ENCODE measurements at places on chromosomes 4 and X.

GRCh38 chr4:108480881-108481280 is 139.5 kb upstream of the RPL34 start:
- no peak for DNase-seq

DNA sequence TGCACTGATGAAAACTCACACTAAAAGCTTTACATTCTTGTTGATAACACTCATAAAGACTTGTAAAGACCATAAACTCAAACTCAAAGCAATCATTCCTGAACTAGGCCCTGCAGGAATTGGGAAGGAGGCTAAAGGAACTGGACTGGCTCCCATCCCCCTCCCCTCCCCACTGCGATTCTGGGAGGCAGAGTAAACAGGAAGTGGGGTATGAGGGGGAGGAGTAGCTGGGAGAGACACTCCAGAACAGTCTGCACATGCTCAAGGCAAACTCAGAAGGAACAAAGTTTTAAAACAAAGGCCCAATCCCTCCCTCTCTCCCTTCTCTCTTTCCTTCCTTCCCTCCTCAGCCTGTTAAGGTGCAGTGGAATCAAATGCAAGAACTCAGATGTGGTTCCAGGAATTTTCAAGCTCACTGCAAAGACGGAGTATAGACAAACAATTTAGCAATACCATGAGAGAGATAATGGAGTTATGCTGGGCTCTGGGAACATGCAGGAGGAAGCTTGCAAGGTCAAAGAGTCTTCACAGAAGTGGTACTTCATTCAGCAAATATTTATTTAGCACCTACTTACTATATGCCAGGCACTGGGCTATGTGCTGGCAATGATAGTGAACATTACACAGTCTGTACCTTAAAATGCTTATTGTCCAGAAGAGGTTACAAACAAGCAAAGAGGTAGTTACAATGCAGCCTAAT is 15.9 kb downstream of the MID1IP1 start:
- no peak for DNase-seq

GRCh38 chr4:37964734-37965457 is 4.7 kb downstream of the PTTG2 start:
- no peak for DNase-seq

DNA sequence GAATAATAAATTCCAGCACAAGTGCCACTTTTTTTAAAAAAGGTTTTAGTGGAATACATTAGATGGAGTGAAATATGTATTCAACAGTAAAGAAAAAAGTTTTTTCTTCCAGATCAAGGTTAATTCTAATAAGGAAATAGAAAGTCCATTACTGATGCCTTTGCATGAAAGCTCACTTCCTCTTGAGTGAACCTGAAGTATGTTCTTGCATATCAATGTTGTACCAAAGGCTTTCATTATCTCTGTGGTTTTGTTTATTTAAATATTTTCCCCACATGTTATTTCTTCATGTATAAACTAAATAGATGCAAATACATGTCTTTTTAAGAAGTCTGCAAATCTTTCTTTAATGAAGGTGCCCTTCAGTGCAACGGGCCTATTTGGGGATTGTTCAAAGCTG is 307.9 kb downstream of the C4orf33 start:
- DNase-seq: no peak

GRCh38 chr4:94304365-94304971 is 38.2 kb downstream of the HPGDS start:
- DNase-seq: peak; percentile 9

DNA sequence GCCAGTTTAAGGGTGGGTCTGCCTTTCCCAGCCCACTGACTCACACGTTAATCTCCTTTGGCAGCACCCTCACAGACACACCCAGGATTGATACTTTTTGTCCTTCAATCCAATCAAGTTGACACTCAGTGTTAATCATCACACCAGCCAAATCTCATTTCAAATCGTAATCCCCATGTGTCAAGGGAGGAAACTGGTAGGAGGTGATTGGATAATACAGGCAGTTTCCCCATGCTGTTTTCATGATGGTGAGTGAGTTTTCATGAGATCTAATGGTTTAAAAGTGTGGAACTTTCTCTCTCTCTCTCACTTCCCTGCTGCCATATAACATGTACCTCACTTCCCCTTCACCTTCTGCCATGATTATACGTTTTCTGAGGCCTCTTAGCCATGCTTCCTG is 647.2 kb upstream of the FRG1 start:
- DNase-seq: no peak

GRCh38 chrX:16978193-16978984 is 31.9 kb downstream of the REPS2 start:
- DNase-seq: no peak

DNA sequence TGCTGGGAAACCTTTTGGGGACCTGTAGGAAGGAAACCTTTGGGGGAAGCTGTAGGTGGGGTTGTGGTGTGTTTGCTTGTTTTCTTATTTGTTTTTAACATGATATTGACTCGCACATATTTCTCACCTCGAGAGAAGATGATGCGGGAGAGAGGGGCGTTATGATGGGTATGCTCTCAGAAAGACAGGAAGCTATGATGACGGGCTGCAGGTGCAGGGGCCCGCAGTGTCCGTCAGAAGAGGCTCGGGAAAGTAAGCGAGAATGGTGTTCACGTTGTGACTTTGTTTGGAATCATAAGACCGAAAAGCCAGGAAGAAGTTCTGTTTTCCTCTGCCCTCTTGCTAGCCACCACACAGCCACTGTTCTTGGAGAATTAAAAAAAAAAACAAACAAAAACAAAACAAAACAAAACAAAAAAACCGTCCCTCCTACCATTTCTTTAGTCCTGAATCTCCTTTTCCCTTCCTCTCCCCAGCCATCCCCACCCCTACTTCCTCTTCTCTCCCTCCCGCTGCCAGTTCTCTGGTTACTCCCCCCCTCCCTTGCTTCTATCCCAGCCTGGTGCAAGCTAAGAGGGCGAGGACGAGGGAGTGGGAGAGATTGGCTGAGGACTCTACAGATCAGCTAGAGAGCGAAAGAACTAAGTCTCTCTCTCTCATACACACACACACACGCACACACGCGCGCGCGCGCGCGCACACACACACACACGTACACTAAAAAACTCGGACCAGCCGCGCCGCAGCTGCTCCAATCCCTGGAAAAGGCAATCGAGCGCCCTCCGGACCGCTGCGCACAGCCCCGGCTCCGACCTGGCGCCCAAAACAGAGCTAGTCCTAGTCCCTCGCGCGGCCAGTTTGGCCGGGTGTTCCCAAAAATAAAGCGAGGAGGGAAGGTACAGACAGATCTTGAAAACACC is at the start of gene BMP3:
TSS of gene BMP3 (plus strand) at position 648 of the 920 bp plus-strand sequence. CDS start 577 bp downstream, outside the sequence.
- DNase-seq: no peak

DNA sequence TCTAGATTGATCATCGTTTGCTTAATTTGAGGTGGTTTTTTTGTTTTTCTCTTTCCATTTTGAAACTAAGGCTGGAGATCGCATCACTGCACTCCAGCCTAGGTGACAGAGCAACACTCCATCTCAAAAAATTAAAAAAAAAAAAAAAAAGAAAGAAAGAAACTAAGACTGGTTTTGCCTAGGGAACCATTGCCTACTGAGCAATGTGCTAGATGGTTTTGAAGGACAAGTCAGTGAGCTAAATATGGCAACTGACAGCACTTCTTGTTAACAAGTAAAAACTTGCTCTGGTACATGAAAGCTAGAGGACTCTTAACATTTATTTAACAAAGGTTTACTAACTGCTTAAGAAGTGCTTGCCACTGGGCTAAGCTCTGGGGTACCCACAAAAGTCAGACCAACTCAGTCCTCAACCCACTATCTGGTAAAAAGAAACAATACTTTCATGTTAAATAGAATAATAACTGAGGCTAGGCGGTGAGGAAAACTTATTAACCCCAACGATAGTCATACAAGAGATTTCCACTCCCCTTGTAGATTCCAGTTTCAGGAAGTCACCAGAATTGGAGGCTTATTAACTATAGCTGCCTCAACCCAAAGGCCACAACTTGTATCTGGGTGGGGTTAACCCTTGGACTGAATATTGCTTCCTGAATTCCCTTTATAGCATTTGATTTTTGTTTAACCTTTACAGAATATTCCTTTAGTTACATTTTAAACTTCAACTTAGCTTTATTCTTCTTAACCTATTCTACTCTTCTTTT is 111.6 kb downstream of the FRYL start:
- no peak for DNase-seq

DNA sequence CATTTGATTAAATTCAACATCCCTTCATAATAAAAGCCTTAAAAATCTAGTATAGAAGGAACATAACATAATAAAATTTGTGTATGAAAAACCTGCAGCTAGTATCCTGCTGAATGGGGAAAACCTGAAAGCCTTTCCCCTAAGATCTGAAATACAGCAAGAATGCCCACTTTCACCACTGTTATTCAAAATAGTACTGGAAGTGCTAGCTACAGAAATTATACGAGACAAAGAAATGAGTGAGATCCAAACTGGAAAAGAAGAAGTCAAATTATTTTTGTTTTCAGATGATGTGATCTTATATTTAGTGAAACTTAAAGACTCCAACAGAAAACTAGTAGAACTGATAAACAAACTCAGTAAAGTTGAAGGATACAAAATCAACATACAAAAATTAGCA is 152.9 kb downstream of the RTL3 start:
- no peak for DNase-seq

DNA sequence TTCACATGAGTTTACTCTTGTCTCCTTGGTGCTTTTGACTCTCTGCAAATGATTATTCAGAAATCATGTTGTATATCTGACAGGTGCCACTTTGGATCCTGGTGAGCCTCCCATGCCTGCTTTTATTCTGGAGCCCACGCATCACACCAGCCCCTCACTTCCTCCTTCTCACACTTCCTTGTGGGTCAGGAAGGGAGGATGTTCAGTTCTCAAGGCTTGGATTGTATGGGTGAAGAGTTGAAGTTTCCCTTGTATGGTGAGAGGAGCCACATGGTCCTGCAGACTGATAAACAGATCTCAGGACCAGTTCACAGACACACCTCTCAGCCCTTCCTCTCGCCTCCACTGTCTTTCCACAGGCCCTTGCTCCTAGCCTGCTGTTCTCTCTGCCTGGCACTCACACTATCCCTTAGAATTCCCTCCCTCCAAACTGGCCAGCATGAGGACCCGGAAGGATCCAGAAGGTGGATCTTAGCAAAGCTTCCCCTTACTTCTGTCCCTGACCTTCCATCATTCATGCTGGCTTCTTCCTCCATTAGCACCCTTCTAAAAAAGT is 92.1 kb downstream of the STK32B start:
- DNase-seq: no peak

DNA sequence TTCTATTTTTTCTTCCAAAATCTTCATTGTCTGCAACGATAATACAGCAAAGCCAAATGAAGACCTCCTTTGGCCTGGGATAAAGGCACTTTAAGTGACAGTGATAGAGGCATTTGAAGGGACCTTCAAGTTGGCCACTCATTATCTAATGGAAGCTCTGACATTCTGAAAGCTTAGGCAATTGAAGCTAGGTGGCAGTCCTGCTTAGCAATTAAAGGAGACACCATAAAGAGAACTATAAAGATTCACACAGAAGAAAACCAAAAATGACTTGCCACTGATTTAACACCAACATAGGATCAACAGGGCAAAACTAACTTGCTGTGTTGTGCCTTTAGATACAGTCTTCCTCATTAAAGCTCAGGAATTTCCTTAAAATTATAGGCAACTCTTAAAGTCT is 103.3 kb upstream of the TSPAN7 start:
- no peak for DNase-seq

GRCh38 chrX:23802431-23802830 is 19.5 kb downstream of the SAT1 start:
- no peak for DNase-seq

DNA sequence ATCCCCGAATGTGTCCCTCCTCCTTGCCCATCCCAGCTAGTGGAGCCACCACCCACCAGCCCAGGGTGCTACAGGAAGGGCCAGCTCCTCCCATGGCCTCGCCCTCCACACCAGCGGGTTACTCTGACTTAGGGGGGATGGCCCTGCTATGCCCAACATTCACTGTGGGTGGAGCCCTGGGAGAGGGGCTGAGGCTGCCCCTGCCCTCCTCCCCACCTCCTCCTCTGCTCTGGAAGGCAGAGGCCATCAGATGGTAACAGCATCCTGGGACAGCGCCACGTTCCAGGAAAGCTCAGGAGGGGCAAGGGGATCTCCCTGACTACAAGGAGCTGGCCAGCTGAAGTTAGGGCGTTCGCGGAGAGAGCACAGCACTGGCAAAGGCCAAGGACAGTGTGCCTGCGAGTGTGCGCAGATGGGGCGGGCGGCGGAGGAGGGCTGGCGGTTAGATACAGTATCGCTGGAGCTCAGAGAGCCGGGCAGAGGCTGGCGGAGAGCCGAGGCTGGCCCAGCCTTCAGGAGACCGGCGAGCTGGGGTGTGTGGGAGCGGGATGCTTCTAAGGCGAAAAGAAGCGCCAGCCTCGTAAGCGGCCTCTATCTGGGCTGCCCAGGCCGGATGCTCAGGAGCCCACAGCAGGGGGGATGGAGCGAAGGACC is 1.5 kb downstream of the JAKMIP1 start:
- no peak for DNase-seq

DNA sequence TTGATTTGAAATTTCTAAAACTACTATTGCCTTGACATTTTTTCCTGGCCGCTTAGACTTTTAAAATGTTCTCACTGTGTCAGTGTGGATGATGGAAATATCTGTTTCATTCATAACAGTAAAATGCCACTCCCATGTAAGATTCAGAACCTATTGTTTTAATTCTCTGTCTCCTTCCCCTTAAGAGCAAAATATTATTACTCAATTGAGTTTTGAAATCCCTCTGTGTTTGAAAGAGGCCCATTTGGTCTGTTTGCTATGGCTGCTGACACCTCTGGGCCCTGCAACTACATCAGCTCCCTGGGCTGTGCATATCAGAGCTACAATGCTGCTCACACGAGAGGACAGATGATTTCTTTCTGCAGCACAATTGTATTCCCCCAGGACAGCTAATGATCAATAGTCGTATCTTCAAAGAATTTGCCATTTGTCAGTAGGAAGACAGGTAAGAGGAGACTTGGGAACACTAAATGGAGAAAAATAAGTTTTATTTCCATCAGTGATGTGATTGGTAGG is 388.0 kb upstream of the GALNT7 start:
- no peak for DNase-seq

All from HFF-Myc (cell line).